IMR-90 (cell line): ENCODE measurements at places on chromosomes 1 and 21. TPM values are rescaled to one million over a fixed set of nuclear protein-coding genes. Genes with fewer than 3 reads are reported as not detected.
A peak's percentile ranks its signal among the peaks of the same experiment; 100 is the strongest.

Gene KRTAP10-4
- total RNA-seq = not detected in 2 replicates

Gene FCGR2B
- not detected in 2 replicates for total RNA-seq

Gene B3GALT6
- 12.2 and 18.3 TPM in 2 replicates for total RNA-seq

DNA sequence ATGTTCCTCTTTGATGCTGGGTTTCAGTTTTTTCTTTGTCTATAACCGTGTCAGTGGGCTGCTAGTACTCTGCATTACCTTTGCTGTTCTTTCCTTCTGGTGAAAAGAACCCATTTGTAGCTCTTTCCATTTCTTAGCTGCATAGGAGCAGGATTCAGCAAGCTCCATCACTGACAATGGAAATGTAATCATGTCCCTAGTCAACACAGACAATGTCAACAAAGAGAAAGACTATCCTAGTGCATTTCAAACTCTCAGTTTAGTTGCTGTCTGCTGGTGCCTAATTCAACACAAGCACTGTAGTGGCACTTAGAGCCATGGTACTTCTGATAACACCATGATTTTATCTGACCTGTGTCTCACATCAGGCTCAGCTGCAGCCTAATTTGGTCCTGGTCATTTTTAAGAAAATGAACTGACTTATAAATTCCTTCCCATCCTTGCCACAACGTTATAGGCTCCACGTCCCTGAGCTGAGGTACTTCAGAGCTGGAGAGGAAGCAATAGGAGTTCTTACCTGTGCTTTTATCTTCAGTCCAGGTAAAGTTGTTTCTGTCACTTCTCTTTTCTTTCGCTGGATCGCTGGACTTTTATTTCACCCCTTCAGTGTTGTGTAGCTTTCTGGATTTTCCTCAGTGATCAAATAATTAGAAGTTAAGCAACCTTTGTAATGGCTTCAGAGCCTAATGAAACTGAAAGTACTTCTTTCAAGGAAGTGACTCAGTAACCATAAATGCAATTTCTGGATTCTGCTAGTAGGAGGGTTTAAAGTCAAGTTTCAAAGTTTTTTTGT is at the start of gene GBP3:
Gene GBP3 (minus strand): TSS at position 700 of the 793 bp plus-strand sequence. CDS start 2,145 bp downstream, outside the sequence.
- H3K4me3 ChIP-seq = peak within 1 kb of the TSS; percentile 81
- peak; percentile 75 for DNase-seq
- peak within 1 kb of the TSS; percentile 98 for H3K27ac ChIP-seq
- peaks cover 7% of the 10 kb centered on the region for H3K4me1 ChIP-seq
- H3K27me3 ChIP-seq = no peaks in the 10 kb centered on the region
- H3K36me3 ChIP-seq = peaks cover 8% of the 10 kb centered on the region

GRCh38 chr1:242000434-242000833 is 1.5 kb upstream of the MAP1LC3C start:
- DNase-seq = no peak
- H3K36me3 ChIP-seq = no peaks in the 10 kb centered on the region
- H3K27me3 ChIP-seq = no peaks in the 10 kb centered on the region
